ENCODE measurements at places on chromosomes 2 and 18.

GRCh38 chr2:53884883-53885282, 25.1 kb upstream of the GPR75 start:
- no peak for DNase-seq

DNA sequence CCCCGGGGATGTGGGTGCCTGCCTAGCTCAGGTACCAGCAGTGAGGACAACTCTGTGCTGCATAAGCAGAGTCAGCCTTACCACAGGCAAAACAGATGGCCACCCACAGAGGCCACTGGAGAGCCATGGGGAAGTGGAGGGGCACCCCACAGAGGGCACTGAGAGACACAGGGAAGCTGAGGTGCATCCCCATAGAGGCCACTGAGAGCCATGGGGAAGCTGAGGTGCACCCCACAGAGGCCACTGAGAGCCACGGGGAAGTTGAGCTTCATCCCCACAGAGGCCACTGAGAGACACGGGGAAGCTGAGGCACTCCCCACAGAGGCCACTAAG, 134.1 kb upstream of the EPAS1 start:
- DNase-seq, result no peak

DNA sequence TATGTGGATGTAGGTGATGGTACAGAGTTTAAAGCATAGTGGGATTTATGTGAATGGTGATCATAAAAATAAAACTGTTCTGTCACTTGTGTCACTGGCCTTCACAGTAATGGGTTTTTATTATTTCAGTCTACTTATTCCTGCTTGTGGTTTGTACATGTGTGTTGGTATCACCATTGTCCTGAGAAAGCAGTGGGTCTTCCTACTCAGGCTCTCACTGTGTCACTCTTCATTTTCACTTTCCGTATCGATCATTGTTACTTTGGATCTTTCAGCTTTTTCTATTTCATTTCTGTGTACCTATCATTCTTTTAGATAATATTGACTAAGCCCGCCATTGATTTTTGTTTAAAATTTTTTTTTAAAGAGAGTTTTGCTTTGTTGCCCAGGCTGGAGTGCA, 7.4 kb downstream of the MRPL30 start:
- no peak for DNase-seq

- no peak for DNase-seq
Observed at GRCh38 chr2:98191883-98192282, 104.9 kb downstream of the VWA3B start.

- no peak for DNase-seq
Observed at GRCh38 chr18:62521593-62521992, 1.2 kb upstream of the ZCCHC2 start.
